ENCODE measurements at places on chromosomes 5 and 9. TPM values are rescaled to one million over a fixed set of nuclear protein-coding genes. Genes with fewer than 3 reads are reported as not detected.
A peak's percentile ranks its signal among the peaks of the same experiment; 100 is the strongest.

Gene SLC46A2
- not detected for total RNA-seq

DNA sequence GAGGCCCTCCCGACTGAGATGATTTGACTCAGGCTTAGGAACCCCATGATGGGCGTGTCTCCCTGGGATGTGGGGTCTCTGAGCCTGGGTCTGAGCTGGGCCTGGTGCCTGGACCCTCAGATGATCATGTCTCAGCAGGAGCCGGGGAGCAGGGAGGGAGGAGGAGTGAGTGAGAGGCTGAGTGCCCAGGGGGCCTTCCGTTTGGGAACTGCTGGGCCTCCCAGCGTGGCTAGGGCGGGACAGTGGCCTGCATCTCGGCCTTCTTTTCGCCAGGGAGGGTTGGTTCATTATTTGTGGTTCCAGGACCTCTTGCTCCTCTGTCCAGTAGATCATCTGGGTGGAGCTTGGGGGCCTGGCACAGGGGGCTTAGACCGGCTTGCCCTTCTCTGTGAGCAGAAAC is 5.6 kb downstream of the PRRX2 start:
- DNase-seq: no peak

Gene BHMT2
- not detected for total RNA-seq

GRCh38 chr9:20356403-20357036 is 265.8 kb downstream of the MLLT3 start:
- DNase-seq: peak; percentile 85

GRCh38 chr9:129584136-129584535 is 36.8 kb downstream of the C9orf50 start:
- DNase-seq: peak; percentile 92

DNA sequence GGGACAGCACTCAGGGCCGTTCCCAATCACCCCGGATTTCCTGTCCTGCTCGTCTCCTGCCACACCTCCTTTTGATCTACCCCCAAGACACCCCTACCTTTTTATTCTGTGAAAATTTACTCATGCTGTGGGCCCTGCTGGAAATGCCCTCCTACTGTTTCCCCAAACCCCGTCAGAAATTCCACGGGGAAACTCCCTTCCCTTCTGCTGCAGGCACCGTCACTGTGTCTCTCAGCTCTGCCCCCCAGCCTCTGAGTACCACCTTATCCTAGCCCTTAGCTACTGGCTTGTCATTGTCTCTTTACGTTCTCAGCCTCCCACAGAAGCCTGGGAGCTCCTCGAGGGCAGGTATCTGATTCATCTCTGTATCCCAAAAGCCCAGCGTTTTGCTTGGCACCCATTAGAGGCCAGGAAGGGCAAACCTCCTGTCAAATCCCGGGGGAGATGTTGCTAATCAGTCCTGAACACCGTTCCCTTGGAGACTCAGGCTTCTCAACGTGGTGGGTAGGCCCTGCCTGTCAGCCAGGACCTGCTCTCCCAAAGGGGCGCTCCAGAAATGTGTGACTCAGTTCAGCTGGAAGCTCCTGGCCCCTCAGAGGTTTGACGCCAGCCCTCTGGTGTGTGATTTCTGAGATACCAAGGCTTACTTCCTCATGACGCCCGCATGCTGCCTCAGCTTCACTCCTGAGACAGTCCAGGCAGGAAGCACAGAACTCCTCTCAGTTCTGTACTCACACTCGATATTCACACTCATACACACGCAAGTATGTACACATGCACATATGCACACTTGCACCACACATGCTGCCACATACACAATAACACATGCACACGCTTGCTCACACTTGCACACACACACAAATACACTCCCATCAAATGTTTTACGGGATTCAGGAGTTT is 50.7 kb upstream of the GRHPR start:
- no peak for DNase-seq

Gene CAVIN4
- total RNA-seq: 0.19 TPM

- peak; percentile 96 for DNase-seq
Observed at GRCh38 chr5:139392678-139393496, 2.0 kb downstream of the PROB1 start.

- no peak for DNase-seq
Observed at GRCh38 chr9:108830272-108830671, 25.5 kb downstream of the ACTL7B start.

GRCh38 chr9:84387821-84388220 is 47.3 kb upstream of the SLC28A3 start:
- DNase-seq: no peak

Gene SLC1A3
- not detected for total RNA-seq

All from activated CD4-positive, alpha-beta T cell treated with anti-CD3 and anti-CD28 coated beads, Interleukin-2, amount 10 ng/mL, durations not matched to agents 24 days and 14 days (primary cell).